ENCODE measurements at places on chromosomes 3 and 15. TPM values are rescaled to one million over a fixed set of nuclear protein-coding genes. Genes with fewer than 3 reads are reported as not detected.

- DNase-seq, result no peak
Observed at GRCh38 chr3:182027366-182027765, 315.6 kb downstream of the SOX2 start.

DNA sequence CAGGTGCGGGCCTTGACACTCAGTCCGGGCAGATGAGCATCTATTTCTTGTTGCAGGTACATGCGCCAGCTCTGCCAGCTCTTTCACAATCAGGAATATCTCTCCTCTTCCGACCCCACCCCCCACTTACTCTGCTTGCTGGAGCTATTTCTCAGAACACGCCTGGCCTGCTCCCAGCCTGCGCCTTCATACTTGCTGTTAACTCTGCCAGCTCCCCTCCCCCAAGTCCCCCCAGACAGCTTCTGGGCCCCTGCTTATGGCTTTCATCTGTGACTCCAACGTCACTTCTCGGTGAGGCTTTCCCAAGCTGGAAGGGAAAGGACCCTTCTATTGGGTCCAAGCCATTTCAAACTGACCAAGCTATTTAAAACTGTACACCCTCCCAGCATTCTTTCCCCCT lies 15.2 kb downstream of the MAGEF1 start:
- no peak for DNase-seq

- DNase-seq, result no peak
Observed at GRCh38 chr3:14791343-14791945, 27.3 kb upstream of the FGD5 start.

- no peak for DNase-seq
Observed at GRCh38 chr15:91857224-91857585, 3.7 kb downstream of the SLCO3A1 start.

DNA sequence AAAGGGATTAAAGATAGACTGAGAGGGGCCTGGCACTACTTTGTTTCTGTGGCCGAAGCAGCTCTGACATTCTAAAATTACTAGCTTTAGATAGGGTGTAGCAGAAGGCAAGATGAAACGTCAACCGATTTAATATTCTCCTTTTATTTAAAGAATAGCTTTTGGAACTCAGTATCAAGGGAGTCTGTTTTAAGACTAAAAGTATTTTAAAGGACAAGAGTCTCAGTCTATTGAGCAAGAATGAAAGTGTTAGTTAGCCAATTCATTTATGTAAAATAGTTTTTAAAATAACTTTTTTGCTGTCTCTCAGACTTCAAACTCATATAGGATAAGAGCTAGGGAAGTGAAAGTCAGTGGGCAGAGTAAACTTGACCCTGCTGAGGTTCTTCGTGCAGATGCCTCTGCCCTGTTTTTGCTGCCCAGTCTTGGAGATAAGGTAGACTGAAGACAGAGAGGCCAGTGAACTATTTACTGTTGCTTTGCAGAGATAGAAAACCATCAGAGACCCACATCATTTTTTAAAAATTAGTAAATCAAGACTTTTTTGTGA lies 1090.9 kb downstream of the ROBO2 start:
- no peak for DNase-seq

DNA sequence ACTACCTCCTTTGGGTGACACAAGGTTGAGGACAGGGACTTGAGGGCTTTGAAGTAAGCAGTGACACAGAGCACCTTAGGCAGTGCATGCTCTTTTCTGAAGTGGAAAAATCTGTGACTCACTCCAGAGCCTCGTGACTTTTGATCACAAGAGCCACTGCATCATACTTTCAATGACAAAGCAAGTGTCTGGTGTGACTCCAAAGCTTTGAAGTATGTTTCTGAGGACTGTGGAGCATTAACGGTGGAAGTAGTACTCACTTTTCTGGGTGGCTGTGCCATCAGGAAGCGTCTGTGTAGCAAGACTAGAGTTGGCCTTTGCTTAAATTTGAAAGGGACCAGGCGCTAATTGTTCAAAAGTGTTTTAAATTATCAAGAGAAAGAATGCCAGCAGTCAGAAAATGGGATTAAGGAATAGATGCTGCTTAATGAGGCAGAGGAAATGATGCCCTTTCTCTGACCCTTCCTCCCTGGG lies 210.7 kb upstream of the TRIM42 start:
- DNase-seq, result no peak

- no peak for DNase-seq
Observed at GRCh38 chr3:133827136-133827535, 21.5 kb downstream of the SRPRB start.

GRCh38 chr15:77418391-77418965 lies 1.4 kb downstream of the PEAK1 start:
- DNase-seq, result no peak

DNA sequence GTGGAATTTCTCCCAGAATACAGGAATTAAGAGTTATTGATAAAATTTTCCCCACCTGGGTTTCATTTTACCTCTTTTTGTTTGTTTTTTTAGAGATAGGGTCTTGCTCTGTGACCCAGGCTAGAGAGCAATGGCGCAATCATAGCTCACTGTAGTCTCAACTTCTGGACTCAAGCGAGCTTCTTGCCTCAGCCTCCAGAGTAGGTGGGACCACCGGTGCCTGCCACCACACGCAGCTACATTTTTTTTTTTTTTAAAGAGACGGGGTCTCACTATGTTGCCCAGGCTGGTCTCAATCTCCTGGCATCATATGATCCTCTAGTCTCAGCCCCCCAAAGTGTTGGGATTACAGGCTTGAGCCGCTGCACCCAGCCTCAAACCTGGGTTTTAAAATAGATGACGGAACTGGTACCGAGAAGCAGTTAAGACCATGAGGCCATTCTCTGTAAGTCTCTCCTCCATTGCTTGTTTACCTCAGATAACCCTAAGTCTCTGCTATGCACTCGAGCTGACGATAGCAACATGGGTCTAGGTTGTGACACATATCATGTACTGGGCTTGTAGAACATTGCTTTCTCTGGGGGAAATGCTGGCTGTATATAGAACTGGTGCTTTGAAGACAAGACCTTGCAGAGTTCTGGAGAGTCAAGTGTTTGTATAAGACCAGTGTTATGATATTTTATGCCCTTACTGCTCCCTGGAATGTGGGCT lies 16.4 kb downstream of the ETV5 start:
- DNase-seq, result no peak

UNC45A gene
- 129 TPM for total RNA-seq

GRIP2 gene
- total RNA-seq, result not detected

GRCh38 chr3:117282566-117282965 lies 573.0 kb downstream of the TUSC7 start:
- no peak for DNase-seq

- no peak for DNase-seq
Observed at GRCh38 chr15:90099868-90100831, 2.1 kb downstream of the IDH2 start.

BCL2A1 gene
- total RNA-seq, result 2.1 TPM

GRCh38 chr3:155912579-155913190 lies 42.2 kb downstream of the GMPS start:
- DNase-seq, result no peak

DNA sequence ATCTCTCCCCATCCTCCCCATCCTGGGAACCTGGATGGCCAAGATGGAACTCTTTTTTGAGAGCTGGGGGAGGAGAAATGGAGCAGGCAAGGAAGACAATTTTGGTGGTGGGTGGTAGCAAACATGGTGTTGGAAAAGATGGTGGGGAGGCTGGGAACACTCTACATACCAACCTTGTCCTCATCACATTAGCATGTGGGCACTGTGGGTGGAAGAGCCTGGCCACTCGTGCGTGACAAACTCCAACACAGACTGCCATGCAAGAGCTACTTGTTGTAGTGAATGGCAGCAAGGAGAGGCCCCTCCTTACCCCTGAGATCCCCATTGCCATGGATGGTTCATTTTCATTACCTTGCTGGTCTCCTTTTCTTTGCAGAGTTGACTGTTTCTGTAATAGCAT lies 262.6 kb downstream of the RPLP1 start:
- no peak for DNase-seq

DNA sequence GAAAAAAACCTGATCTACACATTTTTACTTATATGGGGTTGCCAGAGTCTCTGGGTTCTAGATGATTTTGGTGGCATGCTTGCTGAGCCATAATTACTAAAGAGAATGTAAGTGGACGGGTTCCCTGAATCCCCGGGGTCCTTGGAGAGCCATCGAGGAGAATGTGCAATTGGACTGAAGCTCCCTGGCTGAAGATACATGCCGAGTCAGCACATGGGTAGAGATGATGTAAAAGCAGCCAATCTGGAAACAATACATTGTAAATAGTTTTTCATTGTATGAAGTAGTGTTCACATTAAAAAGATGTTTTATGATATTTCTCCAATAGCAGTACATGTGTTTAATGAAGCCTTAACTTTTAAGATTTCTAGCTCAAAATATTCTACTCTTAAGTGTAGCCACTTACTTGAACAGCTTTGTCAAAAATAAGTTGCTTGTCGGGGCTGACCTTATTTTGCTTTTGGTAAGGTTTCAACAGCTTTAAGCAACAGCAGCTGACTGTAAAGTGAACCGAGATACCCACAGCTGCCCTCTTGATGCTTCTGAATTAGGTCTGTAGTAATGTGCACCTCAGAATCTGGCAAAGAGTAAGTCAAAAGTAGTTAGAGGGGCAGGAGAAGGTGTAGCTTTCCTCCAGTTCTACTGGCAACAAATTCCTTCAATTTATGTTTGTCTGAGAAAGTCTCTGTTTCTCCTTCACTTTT lies 205.7 kb downstream of the PLCL2 start:
- no peak for DNase-seq

DNA sequence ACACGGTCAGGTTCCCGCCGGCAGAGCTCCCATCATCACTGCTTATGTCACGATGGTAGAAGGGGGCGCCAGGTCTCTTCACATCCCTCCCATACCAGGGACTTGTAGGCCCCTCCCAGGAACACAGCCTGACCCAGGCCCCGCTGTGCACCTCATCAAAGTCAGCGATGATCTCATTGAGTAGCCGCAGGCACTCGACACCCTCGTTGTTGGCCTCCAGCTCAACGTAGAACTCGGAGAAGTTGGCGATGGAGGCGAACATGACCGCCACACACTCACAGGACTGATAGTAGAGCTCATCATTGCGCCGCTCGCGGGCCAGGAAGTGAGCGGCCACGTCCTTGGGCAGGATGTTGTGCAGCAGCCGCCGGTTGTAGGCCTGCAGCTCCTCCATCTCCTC lies 89.2 kb downstream of the SEC22A start:
- DNase-seq, result no peak
